ENCODE measurements at places on chromosomes 1 and 21. TPM values are rescaled to one million over a fixed set of nuclear protein-coding genes. Genes with fewer than 3 reads are reported as not detected.

ACTN2 gene
- 0.21 TPM for total RNA-seq

GRCh38 chr1:28104866-28105467 lies 16.6 kb upstream of the EYA3 start:
- H3K27ac ChIP-seq = peak overlapping the region; percentile 62
- peak; percentile 45 for DNase-seq
- no peaks in the 10 kb centered on the region for H3K27me3 ChIP-seq
- peak overlapping the region; percentile 82 for H3K4me3 ChIP-seq

TMPRSS3 gene
- total RNA-seq = 1.3 TPM

DNA sequence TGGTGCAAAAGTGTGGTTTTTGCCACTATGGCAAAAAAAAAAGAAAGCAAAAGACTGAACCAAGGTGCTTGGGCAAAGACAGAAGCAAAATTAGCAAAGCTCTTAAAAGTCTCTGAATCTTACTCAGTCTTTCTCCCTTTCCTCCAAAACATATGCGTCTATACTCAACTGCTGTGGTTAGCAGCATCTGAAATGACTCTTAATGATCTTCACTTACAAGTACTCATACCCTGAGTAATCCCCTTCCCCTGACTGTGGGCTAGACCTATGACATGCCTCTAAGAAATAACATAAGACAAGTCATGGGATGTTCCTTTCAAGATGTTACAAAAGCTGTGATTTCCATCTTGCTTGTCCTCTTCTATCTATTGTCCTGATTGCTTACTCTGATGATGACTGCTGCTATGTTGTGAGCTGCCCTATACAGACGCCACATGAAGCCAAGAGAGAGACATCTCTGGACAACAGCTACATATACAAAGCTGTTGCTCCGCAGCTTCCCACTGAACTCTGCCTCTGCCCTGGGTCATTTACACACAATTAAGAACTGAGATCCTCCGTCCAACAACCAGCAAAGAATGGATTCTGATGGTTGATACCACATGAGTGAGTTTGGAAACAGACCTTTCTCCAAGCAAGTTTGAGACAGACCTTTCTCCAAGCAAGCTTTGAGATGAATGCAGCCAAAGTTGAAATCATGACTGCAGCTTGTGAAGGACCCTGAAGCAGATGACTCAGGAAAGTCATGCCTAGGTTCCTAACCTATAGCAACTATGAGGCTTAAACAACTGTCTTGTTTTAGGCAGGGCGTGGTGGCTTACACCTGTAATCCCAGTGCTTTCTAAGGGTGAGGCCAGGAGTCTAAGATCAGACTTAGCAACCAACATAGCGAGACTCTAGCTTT lies 55.2 kb downstream of the PUM1 start:
- H3K27me3 ChIP-seq = no peaks in the 10 kb centered on the region
- peak overlapping the region; percentile 4 for H3K27ac ChIP-seq
- DNase-seq = no peak

DNA sequence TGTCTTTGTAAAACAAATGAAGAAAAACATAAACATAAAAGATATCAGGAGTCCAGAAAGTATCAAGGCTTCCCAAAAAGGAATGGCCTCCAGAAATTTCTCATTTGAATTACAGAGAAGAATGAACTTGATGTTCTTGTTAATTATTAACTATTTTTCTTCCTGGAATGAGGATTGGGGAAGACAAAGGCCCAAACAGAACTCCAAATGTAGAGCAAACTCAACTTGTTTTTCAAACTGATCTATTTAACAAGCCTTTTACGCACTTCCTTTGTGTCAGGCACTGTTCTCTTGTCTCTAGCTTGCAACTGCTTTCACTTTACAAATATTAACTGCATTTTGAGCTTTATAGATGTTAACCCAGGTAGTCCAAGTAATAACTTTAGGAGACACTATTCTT lies 45.5 kb downstream of the LAMC2 start:
- H3K27ac ChIP-seq = no peak overlapping the region
- H3K36me3 ChIP-seq = peaks cover 3% of the 10 kb centered on the region
- H3K4me3 ChIP-seq = no peak overlapping the region
- H3K4me1 ChIP-seq = peaks cover 39% of the 10 kb centered on the region

GRCh38 chr1:156905651-156906050 lies 12.1 kb downstream of the PEAR1 start:
- peak overlapping the region; percentile 48 for H3K27ac ChIP-seq
- H3K27me3 ChIP-seq = peaks cover 36% of the 10 kb centered on the region
- H3K4me3 ChIP-seq = no peak overlapping the region
- no peak for DNase-seq

PTPN7 gene
- total RNA-seq = not detected

CFHR1 gene
- total RNA-seq = not detected

GRCh38 chr1:17575797-17576518 lies 36.5 kb downstream of the ARHGEF10L start:
- no peaks in the 10 kb centered on the region for H3K36me3 ChIP-seq
- H3K4me1 ChIP-seq = peaks cover 56% of the 10 kb centered on the region
- H3K27me3 ChIP-seq = no peaks in the 10 kb centered on the region
- DNase-seq = no peak
- H3K27ac ChIP-seq = peak overlapping the region; percentile 82

DNA sequence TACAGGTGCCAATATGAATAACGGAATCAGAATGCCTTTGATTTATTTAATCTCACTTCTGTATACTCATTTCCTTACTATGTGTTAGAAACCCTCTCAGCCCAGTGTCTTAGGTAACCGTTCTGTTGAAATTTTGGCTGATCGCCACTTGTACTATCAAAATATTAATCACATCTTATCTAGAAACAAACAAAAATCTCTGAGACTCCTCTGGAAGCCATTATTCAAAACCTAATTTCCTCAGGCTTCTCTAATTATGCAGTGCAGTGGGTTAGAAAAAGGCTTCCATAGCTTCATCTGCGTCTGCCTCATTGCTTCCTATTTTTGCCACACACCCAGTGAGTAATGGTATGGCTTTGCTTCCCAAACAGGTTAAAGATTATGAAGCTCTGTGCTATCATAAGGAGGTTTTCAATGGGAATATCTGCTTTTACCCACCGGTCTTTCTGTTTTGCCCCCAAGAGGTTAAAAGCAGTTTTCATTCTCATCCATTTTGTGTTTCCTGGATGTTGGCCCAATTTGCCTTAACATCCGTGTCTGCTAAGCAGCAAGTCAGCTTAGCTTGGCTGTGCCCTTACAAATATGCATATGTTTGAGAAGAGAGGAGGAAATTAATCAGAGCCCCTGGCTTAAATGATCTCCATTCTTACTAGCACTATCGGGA lies 129.6 kb downstream of the RYR2 start:
- DNase-seq = no peak
- no peaks in the 10 kb centered on the region for H3K27me3 ChIP-seq
- H3K4me3 ChIP-seq = no peak overlapping the region
- no peak overlapping the region for H3K27ac ChIP-seq
- H3K4me1 ChIP-seq = no peaks in the 10 kb centered on the region
- no peaks in the 10 kb centered on the region for H3K36me3 ChIP-seq

DNA sequence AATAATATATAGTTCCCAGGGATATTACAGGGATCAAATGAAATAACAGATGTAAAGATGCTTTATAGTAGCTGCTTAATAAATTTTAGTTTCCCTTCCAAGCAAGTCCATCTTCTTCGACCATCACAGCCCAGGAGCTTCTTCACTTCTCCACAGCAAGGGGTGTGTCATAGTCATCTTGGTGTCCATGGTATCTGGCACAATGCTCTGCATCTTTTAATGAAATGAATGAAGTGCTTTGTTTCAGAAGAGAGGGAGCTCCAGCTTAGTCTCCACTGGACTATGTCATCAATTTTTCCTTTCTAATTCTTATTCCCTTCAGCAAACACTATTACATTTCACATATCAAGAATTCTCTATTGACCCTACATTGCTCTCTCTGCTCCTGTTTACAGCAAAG lies 4.9 kb upstream of the MACF1 start:
- H3K27ac ChIP-seq = no peak overlapping the region
- no peak for DNase-seq
- no peak overlapping the region for H3K4me3 ChIP-seq
- H3K4me1 ChIP-seq = peaks cover 34% of the 10 kb centered on the region
- H3K27me3 ChIP-seq = no peaks in the 10 kb centered on the region
- H3K36me3 ChIP-seq = peaks cover 3% of the 10 kb centered on the region

- peaks cover 29% of the 10 kb centered on the region for H3K4me1 ChIP-seq
- H3K27me3 ChIP-seq = no peaks in the 10 kb centered on the region
- no peaks in the 10 kb centered on the region for H3K36me3 ChIP-seq
- H3K27ac ChIP-seq = no peak overlapping the region
- no peak for DNase-seq
Observed at GRCh38 chr1:201450721-201451291, 18.2 kb downstream of the PHLDA3 start.

DNA sequence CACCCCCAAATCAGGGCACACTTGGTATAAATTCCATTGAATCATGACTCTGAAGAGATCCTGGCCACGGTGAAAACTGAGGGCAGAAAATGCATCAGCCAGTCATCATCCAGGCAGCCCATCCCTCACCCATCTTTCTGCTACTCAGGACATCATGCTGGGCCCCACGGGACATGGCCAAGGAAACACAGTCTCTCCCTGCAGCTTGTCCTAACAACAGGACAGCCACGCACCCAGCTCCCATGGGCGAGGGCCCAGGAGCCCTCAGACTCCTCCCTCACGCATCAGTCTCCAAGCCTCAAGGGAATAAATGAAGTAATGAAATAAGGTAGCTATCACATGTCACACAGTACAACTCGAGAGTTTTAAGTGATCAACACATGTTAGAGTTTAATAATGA lies 37.8 kb downstream of the ELK4 start:
- DNase-seq = peak; percentile 45
- peaks cover 6% of the 10 kb centered on the region for H3K4me1 ChIP-seq
- H3K27me3 ChIP-seq = peaks cover 9% of the 10 kb centered on the region
- H3K36me3 ChIP-seq = no peaks in the 10 kb centered on the region
- no peak overlapping the region for H3K27ac ChIP-seq
- no peak overlapping the region for H3K4me3 ChIP-seq

Measured in type B pancreatic cell (in vitro differentiated cells).